ENCODE measurements at places on chromosomes 5 and 9. TPM values are rescaled to one million over a fixed set of nuclear protein-coding genes. Genes with fewer than 3 reads are reported as not detected.

- DNase-seq: no peak
Measured at GRCh38 chr9:77427256-77427927, 220.7 kb downstream of the GNA14 start.

- peak; percentile 47 for DNase-seq
Measured at GRCh38 chr5:96714951-96715451, 52.8 kb downstream of the CAST start.

Gene KCNN2
- 3.4 TPM for polyA plus RNA-seq

DNA sequence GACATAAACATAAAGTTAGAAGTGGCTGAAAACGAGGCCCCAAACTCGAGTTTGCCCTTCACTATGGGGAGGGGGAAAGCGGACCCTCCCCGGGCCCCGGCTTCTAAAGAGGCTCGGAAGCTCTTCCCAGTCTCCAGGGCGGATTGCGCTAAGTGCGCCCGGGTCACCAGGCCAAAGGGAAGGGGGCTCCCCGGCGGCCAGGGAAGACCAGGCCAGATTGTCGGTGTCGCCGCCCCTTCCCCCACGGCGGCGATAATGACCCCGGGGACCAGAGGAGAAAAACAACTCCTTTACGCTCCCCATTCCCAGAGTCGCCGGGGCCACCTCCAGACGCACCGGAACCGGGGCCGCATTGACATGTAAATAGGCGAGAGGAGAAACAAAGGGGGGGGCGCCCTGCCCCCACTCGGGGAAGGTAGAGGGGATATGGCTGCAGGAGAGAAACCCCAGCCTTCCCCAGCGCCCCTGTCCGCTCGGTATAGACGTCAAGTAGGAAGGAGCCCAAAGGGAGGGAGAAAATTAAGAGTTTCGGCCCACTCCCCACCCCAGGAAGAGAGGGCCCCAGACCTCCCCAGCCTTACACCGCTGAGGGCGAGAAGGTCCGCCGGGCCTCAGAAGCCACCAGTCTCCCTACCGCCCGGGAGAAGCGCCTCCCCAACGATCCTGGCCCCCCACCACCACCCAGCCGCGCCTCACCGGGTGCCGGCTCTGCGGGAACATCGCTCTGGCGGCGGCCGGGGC, 1.7 kb downstream of the TLE1 start:
- peak; percentile 42 for DNase-seq

Gene C9orf50
- polyA plus RNA-seq: 0.70 TPM

DNA sequence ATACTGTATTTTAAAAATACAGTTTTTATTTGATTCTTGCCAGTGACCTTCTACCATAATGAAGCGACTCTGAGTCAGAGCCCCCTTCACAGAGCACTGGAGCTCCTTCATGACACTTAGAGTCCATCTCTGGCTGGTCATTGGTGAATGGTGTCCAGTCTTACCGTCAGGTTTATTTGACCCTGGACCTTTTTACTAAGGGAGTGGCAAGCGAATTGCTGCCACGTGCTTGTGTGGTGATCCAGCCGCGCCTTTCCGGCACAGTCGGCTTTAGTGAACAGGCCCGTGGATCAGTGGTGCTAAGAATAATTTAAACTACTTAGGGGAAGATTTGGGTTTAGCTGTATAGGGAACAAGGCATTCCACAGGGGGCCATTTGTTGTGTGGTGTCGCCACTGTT, 48.5 kb downstream of the PRRC2B start:
- no peak for DNase-seq

- no peak for DNase-seq
Measured at GRCh38 chr9:124834591-124834990, 18.7 kb upstream of the WDR38 start.

GRCh38 chr5:122151640-122152039, 22.3 kb downstream of the ZNF474 start:
- DNase-seq: no peak

DNA sequence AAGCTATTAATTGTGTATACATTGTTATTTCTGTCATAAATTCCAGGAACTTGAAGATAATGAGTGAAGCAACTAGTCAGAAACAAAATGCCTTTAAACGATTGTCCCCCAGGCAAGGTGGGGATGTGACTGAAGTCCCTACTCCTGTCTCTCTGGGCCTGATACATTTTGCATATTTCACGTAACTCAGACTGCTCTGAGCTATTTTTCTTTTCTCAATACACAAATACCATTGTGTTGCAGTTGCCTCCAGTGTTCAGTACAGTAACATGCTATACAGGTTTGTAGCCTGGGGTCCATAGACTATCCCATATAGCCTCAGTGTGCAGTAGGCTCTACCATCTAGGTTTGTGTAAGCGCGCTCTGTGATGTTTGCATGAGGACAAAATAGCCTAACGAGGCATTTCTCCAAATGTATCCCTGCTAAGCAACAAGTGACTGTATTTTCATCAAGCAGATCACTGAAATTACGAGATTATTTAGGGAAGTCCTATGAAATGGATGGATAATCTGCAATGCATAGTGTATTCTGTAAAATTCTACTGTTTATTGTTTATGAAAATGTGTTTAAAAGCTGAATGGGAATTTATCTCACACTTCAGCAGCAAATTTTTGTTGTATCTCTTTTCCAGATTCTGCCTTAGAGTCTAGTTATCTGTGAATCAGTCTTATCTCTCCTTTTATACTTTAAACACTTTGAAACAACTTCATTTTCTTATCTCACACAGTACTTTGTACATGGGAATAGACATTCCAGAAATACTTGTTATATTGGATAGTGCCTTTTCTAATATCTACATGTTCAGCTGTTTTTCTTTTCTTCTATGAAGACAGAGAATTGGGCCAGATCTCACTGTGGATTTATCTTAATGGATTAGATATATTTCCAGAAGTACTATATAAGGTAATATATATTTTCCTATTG, 150.5 kb downstream of the CD180 start:
- DNase-seq: no peak

Gene P4HA2
- 43.6 TPM for polyA plus RNA-seq

Gene CCDC171
- 6.5 TPM for polyA plus RNA-seq

- DNase-seq: no peak
Measured at GRCh38 chr9:7900541-7900940, 101.0 kb upstream of the DMAC1 start.

GRCh38 chr5:141392429-141393198, at the start of gene PCDHGA8:
TSS of gene PCDHGA8 (plus strand) at chr5:141392633. CDS start at chr5:141392814, 181 bp downstream.
- DNase-seq: no peak

Gene DMGDH
- polyA plus RNA-seq: 3.5 TPM

GRCh38 chr5:93039888-93040287, 541.1 kb downstream of the NR2F1-AS1 start:
- DNase-seq: no peak

DNA sequence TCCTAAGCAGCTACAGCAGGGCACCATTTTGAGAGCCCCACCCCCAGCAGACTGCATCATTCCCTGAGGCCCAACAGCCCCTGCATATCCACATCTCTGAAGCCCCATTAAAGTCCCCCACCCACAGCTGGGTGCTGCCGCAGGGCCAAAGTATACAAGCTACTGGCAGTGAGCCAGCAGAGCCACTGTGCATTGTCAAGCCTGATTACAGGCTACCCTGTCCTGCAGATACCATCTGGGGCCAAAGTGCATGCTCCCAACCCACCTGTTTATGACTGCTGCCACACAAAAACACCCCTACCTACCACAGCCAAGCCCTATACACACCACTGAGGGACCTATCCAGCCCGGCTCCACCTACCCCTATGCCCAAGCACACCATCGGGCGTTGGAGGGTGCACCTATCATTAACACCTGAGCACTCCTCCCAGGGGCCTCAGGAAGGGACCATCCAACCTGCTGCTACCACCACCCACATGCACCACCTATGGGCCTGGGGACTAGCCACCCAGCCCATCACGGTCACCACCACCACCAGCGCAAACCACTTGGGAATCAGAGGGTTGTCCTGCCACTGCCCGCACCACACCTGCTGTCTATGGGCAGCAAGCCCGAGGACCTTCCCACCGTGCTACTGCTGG, 105.0 kb downstream of the PLPP1 start:
- DNase-seq: no peak

Gene CCDC180
- 30.7 TPM for polyA plus RNA-seq

Gene BTF3
- polyA plus RNA-seq: 898 TPM

DNA sequence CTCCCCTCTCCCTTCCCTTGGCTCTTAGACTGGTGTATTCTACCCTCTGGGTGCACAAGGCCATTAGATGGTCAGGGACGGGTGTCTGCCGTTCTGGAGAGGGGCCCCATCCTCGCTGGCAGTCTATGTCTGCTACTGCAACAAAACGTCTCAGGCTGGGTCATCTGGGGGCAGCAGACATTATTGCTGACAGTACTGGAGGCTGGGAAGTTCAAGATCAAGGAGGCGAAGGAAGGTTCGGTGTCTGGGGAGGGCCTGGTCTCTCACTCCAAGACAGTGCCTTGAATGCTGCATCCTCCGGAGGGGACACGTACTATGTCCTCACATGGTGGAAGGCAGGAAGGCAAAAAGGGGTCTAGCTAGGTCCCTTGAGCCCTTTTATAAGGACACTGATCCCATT, 93.4 kb upstream of the COL5A1 start:
- DNase-seq: no peak

Gene CCL21
- polyA plus RNA-seq: 23.5 TPM

GRCh38 chr9:38200431-38200830, 131.4 kb upstream of the SHB start:
- DNase-seq: no peak

Gene ABCA2
- 45.8 TPM for polyA plus RNA-seq

Gene PCDHGA3
- 6.2 TPM for polyA plus RNA-seq

Gene FGF1
- 17.7 TPM for polyA plus RNA-seq

DNA sequence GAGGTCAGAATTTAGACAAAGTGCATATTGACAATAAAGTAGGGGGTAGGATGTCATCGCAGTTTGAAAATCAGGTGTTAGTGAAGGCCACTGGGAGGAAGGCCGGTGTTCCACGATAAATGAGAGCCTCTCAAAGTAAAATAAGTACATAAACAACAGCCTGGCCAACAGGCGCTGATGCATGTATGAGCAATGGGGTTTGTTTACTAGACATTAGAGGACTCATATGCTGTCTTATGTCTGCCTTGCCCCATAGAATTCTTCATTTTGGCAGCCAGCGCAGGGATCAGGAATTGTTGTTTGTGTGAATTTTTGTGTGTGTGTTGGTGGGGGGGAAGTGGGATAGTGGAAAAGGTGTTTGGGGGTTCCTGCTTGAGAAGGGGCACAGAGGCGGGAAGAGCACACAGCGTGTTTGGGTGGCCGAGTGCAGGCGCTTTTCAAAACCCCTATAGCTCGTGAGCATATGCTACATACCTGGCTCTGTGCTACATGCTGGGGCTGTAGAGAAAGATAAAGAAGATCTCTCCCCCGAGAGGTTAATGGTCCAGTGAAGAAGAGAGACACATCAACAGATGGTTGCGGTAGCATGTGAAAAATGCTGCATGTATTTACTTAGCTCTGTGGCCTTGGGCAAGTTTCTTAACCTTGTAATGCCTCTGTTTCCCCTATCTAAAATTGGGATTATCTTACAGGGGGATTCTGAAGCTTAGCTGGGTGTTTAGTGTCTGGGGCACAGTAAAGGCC, 11.5 kb downstream of the SNX30 start:
- no peak for DNase-seq

GRCh38 chr9:126411225-126411947, 84.8 kb downstream of the MVB12B start:
- DNase-seq: no peak

Gene OBP2B
- not detected for polyA plus RNA-seq

- no peak for DNase-seq
Measured at GRCh38 chr9:94082956-94083355, 1.3 kb upstream of the PTPDC1 start.

DNA sequence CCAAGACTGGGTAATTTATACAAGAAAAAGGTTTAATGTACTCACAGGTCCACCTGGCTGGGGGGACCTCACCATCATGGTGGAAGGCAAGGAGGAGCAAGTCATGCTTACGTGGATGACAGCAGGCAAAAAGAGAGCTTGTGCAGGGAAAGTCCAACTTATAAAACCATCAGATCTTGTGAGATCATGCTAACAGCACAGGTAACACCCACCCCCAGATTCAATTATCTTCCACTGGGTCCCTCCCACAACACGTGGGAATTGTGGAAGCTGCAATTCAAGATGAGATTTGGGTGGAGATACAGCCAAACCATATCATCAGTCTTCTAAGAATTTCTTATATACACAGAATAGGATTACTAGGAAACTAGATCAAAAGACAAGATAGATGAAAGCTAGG, 555.6 kb downstream of the PRR16 start:
- no peak for DNase-seq

DNA sequence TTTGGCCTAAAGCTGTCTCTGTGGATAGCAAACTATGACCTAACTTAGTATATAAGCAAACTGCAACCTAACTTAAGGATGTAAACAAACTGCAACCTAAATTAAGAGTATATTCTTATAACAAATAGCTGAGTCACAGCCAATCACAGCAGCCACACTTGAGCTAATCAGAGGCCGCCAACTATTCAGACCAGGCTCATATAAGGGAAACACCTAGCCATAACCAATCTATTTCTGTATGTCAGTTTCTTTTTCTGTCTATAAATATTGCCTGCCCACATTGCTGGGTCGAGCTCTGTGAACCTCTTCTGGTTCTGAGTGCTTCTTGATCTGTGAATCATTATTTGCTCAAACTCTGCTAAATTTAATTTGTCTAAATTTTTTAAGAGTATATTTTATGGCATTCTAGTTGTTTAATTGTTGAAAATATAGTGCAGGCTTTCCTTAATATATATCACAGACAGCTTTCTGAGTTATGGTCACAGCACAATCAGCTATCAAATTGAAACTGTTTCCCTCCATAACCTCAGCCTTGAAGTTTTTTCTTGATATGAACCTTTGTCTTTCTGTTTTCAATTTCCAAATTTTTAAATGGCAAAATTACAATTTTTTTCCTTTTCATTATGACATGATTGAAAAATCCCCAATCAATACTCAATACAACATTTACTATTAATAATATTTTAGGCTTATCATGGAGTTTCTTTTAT, 327.1 kb upstream of the NUDT12 start:
- DNase-seq: no peak

GRCh38 chr9:98851730-98852459, 44.4 kb downstream of the GALNT12 start:
- no peak for DNase-seq

- DNase-seq: no peak
Measured at GRCh38 chr9:101014566-101014965, 14.0 kb upstream of the PLPPR1 start.

Gene PCDHA9
- 0.12 TPM for polyA plus RNA-seq

- DNase-seq: no peak
Measured at GRCh38 chr9:90103771-90104170, 499.0 kb downstream of the GADD45G start.

GRCh38 chr5:151755383-151755782, 3.0 kb downstream of the ATOX1 start:
- no peak for DNase-seq

GRCh38 chr9:134971696-134972095, 54.0 kb upstream of the FCN1 start:
- no peak for DNase-seq

Gene EGR1
- polyA plus RNA-seq: 2,794 TPM

Gene GABRB2
- polyA plus RNA-seq: 0.60 TPM

Gene NMUR2
- polyA plus RNA-seq: 0.94 TPM

DNA sequence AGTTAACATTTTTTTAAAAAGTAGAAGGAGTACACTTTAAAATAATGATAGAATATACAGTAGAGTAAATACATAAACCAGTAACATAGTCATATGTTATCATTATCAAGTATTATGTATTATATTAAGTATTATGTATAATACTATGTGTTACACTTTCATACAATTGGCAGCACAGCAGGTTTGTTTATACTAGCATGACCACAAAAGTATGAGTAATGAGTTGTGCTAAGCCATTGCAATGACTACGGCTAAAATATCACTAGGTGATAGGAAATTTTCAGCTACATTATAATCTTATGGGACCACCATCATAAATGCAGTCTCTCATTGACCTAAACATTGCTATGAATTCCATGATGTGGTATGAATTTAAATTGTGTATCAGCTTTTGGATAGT, 506.0 kb downstream of the HTR1A start:
- no peak for DNase-seq

- no peak for DNase-seq
Measured at GRCh38 chr9:101176384-101176783, 147.9 kb downstream of the PLPPR1 start.
